ENCODE measurements at places on chromosomes 12 and 14.

DNA sequence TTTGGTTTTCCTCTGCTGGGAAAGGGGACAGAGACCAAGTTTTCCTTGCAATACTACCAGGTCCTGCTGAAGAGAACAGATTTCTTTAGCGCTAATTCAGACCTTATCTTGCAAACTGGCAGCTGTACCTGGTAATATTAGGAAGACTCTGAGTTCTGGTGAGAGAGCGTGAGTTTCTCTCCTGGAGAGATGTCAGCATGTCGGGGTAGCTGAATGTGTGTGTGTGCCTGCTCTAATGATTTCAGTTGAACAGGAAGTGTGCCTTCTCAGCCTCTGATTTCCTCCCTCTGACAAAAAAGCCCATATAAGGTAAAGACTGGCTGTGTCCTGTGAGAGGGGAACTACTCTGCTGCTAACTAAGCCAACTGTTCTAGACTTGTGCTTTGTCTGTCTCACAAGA lies 10.3 kb upstream of the ERP27 start:
- no peak for DNase-seq

DNA sequence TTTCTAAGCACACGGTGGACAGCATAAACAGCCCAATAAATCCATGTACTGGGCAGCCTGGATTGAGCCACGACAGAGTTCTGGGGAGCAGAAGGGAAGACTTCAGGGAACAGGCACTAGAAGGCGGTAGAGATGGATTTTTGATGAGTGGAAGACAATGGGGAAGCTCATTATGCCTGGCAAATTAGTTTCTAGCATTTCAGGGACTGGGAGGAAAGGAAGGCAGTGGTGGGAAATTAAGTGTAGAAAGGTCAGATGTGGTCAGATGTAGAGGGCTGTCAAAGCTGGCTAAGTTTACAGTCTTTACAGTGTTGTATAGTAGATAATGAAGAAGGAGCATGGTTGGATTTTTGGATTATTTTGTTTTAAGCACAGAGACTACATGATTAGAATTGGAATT lies 9.2 kb downstream of the EGLN3 start:
- DNase-seq = no peak

- DNase-seq = no peak
These were observed 68.7 kb downstream of the PLEKHA5 start for GRCh38 chr12:19198272-19198671.

- no peak for DNase-seq
These were observed 29.7 kb upstream of the NR2C1 start for GRCh38 chr12:95102916-95103671.

DNA sequence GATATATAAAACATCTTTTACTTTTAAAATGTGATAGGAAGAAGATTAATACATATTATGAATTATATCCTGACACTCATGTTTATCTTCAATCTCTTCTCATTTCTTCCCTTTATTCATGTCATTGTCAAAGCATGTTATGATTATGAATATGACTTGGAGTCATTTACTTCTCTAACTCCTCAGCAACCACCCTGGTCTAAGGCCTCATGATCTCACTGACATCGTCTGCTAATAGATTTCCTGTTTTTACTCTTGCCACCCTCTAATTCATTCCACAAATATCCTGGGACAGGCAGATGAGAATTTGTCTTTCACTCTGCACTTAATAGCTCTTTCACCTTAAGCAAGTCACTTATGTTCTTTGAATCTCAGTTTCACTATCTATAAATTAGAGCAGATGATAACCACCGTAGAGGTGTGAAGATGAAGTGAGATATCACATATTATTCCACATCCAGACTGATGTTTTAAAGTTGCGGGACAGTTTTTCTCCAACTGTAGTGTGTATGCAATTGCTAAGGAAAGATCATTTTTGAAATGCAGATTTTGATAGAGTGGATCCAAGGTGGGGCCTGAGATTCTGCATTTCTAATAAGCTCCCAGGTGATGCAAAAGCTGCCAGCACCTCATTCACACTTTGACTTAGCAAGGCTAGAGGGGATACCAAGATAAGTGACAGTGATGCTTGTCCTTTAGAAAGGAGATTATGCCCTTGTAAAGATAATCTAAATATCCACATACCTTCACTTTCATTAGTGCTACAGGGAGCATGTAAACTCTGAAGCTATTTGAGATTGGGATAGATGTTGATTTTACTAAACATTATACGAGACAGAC lies 3.3 kb upstream of the IAPP start:
- DNase-seq = no peak

DNA sequence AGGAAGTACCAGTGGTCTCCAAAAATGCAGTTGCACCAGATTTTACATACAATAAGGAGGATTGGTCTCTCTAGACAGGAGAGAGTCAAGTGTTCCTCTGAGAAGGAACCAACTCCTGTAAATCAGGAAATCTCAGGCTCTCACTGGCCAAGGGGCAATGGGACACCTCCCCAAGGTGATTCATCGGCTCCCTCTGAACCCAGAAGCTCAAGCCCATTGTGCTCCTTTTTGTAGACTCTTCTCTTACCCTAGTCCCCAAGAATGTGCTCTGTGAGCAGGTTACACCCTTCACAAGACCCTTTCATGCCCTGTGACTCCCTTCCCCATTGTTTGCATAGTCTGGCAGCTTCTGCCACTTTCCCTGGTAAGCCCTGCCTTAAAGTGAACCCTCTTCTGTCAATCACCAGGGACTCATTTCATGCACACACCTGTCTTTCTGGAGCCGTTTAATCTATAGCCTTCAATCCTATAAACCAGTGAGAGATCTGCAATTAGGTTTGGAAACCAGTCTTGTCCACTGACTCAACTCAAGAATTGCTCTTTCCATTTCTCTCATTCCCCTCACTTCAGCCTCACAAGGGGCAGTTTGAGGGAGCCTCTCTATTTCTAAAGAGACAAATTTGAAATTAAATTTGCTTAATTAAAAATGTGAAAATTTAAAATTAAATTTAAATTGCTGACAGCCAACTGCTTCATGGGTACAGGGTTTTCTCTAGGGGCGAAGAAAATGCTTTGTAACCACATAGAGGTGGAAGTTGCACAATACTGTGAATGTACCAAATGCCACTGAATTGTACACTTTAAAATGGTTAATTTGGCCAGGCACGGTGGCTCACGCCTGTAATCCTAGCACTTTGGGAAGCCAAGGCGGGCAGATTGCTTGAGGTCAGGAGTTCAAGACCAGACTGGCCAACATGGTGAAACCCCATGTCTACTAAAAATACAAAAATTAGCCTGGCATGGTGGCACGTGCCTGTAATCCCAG lies 38.3 kb upstream of the LTA4H start:
- no peak for DNase-seq
